ENCODE measurements at places on chromosomes 2 and 18.

GRCh38 chr2:168529900-168530561 lies 74.0 kb downstream of the CERS6 start:
- DNase-seq, result no peak

GRCh38 chr18:56716692-56717146 lies 65.6 kb downstream of the WDR7 start:
- no peak for DNase-seq

DNA sequence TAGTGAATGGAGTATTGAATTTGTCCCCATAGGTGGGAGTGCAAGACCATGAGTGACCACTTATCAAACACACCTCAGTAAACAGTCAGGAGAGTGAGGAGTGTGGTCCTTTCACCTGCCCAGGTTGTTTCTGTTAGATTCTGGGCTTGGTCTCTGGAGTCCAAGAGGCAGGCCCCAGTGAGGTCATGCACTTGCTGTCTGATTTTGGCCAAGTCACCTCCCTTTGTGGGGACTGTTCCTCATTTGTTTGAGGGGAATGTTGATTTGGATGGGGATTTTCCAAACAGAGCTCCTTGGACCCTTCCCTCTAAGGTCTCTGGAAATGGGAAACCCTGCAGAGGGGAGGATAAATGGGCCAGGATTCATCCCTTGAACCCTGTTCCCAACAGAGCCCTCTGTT lies 7.3 kb downstream of the IL1RN start:
- DNase-seq, result no peak

- DNase-seq, result peak; percentile 38
Observed at GRCh38 chr2:41414486-41415230, 633.2 kb upstream of the PKDCC start.
